Activated naive CD4-positive, alpha-beta T cell treated with anti-CD3 and anti-CD28 coated beads, Interleukin-2, amount 50 U/mL, for 16 hours (primary cell): ENCODE measurements at places on chromosomes 6 and 20.

DNA sequence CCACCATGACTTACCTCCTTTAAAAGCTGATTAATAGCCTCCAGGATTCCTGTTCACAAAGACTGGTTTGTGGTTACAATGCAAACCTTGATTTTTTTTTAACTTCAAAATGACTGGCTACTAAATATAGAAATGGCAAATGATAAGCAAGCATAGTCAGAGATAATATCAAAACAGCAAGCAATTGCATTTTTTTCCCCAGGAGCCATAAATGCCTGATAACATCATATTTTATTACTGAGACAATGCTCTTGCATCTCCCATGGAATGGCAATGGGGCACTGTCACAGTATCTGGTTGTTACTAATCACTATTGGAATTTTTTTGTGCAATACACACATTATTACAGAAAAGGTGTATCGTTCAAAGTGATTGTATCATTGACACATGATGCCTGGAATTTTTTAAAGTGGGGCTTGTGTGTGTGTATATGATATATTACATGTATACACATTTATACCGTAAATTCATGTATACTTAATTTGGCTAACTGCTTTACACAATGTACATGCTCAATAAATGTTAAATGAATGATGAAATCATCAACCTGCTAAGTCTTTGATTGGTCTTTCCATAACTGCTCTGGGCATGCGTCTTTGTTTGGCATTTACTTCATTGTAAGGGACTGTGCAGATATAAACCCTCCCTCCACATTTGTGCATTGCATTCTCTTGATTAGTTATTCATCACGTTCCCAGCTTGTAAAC is 980 bp upstream of the SALL4 start:
- DNase-seq: no peak

- peak; percentile 30 for DNase-seq
Measured at GRCh38 chr6:75204217-75204958, 1.5 kb downstream of the COL12A1 start.

GRCh38 chr6:85662251-85662650 is 19.6 kb upstream of the SYNCRIP start:
- DNase-seq: no peak

GRCh38 chr6:5497896-5498578 is 236.7 kb downstream of the FARS2 start:
- no peak for DNase-seq

GRCh38 chr6:161001421-161001820 is 9.9 kb downstream of the MAP3K4 start:
- DNase-seq: no peak

- no peak for DNase-seq
Measured at GRCh38 chr6:149769676-149770075, 20.1 kb downstream of the PCMT1 start.

DNA sequence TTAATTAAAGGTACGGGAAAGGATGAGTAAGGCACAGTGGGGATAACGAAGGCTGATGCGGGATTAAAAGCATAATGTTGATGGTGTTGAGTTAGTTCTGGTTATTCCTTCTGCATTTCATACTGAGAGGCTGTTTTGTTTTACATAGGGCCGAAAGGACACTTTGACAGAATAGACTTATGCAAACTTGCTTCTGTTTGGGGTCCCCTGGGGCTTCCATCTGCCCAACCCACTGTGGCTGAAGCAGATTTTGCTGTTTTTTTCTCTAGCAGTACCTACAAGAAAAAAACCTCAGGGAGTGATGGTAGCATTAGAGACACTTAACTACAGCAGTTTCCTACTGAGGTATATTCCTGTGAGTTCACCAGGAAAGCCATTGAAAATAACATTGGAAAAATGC is 136.1 kb upstream of the SUPT3H start:
- no peak for DNase-seq

DNA sequence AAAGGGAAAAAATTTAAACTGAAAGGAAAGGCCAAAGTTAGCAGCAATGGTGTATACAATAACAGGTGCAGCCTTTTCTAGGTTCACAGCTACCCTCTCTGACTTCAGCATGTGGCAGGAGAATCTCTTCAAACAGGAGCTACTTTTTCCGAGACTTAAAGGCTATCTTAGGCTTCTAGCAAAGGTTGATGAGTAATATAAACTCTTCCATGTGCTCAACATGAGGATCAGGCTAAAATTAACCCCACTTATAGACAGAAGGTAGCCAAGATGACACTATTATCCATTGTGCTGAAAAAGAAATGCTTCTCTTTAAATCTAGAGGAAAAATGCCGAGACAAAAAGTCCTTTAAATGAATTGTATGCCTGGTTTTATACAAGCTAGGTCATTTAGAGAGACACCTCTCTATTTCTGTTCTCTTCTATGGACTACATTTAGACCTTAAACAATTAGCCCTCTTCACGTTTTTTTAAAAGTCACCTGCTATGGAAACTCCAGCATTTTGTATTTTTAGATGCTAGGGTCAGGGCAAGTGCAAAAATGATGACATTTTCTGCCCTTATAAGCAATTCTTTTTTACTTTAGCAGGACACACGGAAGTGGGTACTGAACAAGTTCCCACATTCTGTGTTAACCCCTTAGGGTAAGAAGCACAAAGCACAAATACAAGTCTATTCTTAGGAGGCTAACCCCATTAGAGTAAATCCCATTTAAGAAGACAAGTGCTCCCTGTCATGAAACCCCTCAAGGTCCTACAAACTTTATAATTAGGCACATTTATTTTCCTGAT is 216.8 kb upstream of the CITED2 start:
- DNase-seq: no peak

DNA sequence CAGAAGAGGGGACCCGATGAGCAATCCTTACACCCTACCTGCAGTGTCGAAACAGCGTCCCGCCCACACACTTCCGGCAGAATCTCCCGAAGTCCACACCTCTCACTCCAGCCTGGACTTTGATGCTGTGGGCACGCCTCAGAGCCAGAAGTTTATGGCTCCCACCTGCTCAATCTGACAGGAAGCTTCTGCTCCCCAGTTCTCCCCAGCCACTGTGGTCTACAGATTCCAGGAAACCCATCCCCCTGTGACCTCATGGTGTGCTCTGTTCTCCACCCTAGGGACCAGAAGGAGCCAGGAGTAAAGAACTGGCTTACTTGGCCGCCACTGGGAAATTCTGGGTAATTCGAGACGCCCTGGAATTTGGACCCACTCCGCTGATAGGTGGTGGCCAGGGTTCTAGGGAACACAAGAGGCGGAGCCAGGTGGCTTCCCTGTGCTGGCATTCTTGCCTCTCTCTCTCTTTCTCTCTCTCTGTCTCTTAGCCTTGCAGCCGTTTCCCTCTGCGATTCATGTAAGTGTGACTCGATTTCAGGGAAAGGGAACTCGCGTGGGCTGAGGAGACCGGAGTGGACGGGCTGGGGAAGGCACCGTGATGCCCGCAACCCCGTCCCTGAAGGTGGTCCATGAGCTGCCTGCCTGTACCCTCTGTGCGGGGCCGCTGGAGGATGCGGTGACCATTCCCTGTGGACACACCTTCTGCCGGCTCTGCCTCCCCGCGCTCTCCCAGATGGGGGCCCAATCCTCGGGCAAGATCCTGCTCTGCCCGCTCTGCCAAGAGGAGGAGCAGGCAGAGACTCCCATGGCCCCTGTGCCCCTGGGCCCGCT is at the start of gene TRIM15:
TRIM15 (plus strand) TSS at position 457 of the 828 bp plus-strand sequence; CDS start at position 596, 139 bp downstream.
- peak; percentile 51 for DNase-seq

- DNase-seq: peak; percentile 48
Measured at GRCh38 chr6:170290296-170291128, at the start of gene DLL1. Gene DLL1 (minus strand): TSS chr6:170291078. CDS start chr6:170290139, 939 bp downstream.

GRCh38 chr6:131980791-131981623 is 29.8 kb upstream of the CCN2 start:
- DNase-seq: no peak

- no peak for DNase-seq
Measured at GRCh38 chr20:44924541-44924940, 14.7 kb downstream of the PABPC1L start.
